ENCODE measurements at places on chromosomes 12 and 14.

DNA sequence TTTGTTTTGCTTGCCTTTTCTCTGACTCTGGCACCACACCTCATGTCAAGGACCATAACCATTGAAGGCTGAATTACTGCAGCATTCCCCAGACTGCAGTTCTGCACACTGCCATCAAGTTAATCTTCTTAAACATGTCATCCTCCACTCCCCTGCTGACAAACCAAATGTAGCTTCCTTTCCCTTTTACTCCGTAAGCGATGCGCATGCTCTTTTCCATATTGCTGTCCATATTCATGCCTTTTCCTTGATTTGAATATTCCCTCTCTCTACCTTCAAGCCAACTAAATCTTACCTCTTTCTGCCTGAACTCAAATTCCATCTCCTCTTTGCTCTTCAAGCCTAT lies 13.6 kb downstream of the GPX2 start:
- no peak for DNase-seq

GRCh38 chr12:130621696-130622298 lies 94.3 kb downstream of the RIMBP2 start:
- DNase-seq: no peak

- DNase-seq: no peak
Measured at GRCh38 chr12:83141460-83141994, 454.8 kb downstream of the TMTC2 start.

DNA sequence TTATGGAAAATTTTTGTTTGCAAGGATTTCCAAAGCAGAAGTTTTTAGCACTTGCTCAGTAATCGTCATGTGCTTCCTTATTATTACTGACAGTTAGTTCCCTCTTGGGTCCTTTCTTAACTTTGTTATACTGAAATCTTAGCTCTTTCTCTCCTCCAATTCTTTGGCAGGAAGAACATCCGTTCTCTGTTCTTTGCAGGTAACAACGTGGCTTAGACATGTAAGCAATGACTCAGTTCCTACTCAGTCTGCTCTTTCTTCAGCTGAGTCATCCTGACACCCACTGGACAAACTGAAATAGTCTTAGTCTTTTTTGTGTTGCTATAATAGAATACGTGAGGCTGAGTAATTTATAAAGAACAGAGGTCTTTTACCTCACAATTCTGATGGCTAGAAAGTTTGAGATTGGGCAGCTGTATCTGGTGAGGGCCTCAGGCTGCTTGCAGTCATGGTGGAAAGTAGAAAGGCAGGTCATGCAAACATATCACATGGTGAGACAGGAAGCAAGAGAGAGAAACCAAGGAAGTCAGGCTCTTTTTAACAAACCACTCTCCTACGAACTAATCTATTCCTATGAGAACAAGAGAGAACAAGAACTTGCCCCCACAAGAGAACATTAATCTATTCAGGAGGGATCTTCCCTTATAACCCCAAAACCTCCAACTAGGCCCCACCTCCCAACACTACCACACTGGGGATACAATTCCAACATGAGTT lies 49.2 kb downstream of the TESPA1 start:
- DNase-seq: peak; percentile 64

GRCh38 chr12:14193639-14194038 lies 171.8 kb upstream of the ATF7IP start:
- no peak for DNase-seq

DNA sequence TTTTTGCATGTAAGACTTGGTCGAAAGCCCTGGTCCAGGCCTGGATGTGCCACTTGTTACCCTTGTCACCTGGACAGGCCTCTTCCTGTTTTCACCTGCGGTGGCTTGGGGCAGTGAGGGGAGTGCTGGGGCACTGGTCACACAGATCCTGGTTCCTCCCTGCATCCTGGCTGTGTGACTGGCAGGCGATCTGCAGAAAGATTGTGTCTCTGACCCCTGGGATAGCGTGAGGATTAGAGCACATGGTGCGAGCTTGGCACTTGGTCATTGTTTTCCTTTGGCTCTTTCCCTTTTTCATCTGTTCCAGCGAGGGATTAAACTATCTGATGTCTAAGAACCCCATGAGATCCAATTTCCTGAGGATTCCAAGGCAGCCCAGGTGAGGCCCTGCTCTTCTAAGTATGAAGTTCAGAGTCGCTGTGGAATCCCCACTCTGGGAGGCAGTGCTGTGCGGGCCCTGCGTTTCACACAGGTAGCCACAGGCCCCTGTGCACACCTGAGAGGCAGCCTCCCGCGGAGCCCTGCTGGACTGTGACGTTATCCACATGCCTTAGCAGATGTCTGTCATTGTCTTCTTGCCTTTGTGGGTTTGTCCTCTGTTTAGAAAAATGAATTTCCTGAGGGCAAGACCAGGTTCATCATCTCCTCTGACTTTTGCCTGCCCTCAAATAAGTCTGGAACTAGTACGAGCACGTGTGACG lies 288.4 kb downstream of the CACNA1C start:
- DNase-seq: no peak
